ENCODE measurements at places on chromosomes 5 and 9. TPM values are rescaled to one million over a fixed set of nuclear protein-coding genes. Genes with fewer than 3 reads are reported as not detected.

Gene NNT
- total RNA-seq = 396 TPM

Gene DOK3
- 4.7 TPM for total RNA-seq

Gene FAM120AOS
- 39.1 TPM for total RNA-seq

Gene FGF1
- total RNA-seq = 70.2 TPM

Gene GPR150
- not detected for total RNA-seq

Gene GFI1B
- not detected for total RNA-seq

Gene STRBP
- total RNA-seq = 16.1 TPM

Gene CYLC2
- total RNA-seq = not detected

Gene PCDHGC4
- 5.8 TPM for total RNA-seq

Gene SH3GLB2
- total RNA-seq = 40.6 TPM

Gene C5orf52
- total RNA-seq = not detected

Gene SPAG8
- total RNA-seq = 3.5 TPM

Gene LHX2
- 0.19 TPM for total RNA-seq

Gene NR4A3
- total RNA-seq = 22.4 TPM

Gene DND1
- 0.48 TPM for total RNA-seq

Gene FRRS1L
- total RNA-seq = 0.81 TPM

Gene ANKRD34B
- not detected for total RNA-seq

Gene NOXA1
- total RNA-seq = 3.3 TPM

Data from cardiac septum (tissue), 1 donor.